ENCODE measurements at places on chromosomes 5 and 9.

DNA sequence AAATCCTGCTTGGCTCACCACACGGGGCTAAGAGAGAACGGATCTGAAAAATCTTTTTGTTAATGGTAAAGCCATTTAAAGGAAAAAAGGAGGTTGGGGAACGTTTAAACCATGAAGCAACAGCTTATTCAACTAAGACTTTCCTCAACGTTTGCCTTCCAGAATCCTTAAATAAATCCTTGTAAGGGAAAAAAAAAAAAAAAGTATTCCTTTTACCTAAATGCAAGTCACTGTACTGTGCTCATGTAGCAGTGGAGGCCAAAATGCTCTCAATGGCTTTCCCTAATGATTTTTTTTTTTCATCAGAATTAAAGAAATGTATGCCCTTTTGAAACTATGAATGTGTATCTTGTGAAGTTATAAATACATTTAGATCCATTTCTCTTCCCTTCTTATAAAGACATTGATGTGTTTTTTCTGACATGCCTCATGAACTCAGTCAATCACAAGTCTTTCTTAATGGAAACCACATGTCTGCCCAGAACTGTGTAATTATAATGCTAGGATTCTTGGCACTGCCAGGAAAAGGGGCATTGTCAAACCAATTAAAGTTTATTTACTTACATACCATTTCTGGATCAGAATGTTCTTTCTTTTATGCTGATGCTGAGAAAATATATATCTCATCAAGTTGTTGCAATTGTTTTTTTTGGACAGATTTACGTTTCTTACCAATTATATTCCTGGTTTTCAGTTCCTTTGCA, 107.5 kb downstream of the EBF1 start:
- no peaks in the 10 kb centered on the region for H3K36me3 ChIP-seq
- peaks cover 54% of the 10 kb centered on the region for H3K4me1 ChIP-seq
- no peak for DNase-seq
- no peaks in the 10 kb centered on the region for H3K27me3 ChIP-seq

GRCh38 chr5:1208743-1209488, 7.5 kb downstream of the SLC6A19 start:
- no peaks in the 10 kb centered on the region for H3K36me3 ChIP-seq
- no peak overlapping the region for H3K4me3 ChIP-seq
- peaks cover 48% of the 10 kb centered on the region for H3K27me3 ChIP-seq
- no peaks in the 10 kb centered on the region for H3K4me1 ChIP-seq
- H3K27ac ChIP-seq = no peak overlapping the region

GRCh38 chr5:59065554-59065953, 482.7 kb downstream of the RAB3C start:
- no peaks in the 10 kb centered on the region for H3K36me3 ChIP-seq
- H3K4me1 ChIP-seq = no peaks in the 10 kb centered on the region
- H3K4me3 ChIP-seq = no peak overlapping the region
- DNase-seq = no peak
- no peaks in the 10 kb centered on the region for H3K27me3 ChIP-seq
- no peak overlapping the region for H3K27ac ChIP-seq

DNA sequence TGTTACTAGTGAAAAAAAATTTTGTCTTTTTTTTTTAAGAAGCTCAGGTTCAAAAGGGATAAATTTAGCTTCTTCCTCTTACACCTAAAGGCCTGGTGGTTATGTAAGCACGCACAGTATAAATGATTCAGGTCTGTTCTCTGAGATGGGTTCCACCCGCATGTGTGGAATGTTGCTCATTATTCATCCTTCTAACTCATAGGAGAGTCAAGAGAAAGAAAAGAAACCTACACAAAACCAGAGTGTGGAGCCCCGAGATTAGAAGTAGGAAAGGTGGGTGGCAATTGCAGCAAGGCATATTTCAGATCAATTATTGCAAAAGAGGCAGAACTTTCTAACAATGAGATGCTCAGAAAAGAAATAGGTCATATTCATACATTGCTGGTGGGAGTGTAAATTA, 13.5 kb downstream of the PLAC8L1 start:
- no peaks in the 10 kb centered on the region for H3K4me1 ChIP-seq
- DNase-seq = no peak
- no peaks in the 10 kb centered on the region for H3K27me3 ChIP-seq
- no peaks in the 10 kb centered on the region for H3K36me3 ChIP-seq

DNA sequence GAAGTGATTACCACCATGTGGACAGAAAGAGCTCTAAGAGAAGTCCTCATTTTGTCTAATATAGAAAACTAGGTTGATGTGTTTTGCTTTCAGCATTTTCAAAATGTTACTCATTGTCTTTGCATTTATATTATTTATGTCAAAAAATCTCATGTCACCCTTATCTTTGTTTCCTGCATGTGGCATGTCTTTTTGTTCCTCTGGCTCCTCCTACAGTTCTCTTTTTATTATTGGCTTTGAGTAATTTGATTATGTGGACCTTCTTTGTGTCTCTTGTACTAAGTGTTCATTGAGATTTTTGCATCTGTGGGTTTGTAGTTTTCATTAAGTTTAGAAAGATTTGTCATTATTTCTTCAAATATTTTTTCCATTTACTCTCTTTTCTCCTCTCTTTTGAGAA, 58.8 kb downstream of the GNG10 start:
- H3K4me3 ChIP-seq = no peak overlapping the region
- H3K27ac ChIP-seq = no peak overlapping the region
- no peaks in the 10 kb centered on the region for H3K36me3 ChIP-seq
- no peaks in the 10 kb centered on the region for H3K27me3 ChIP-seq

- no peaks in the 10 kb centered on the region for H3K27me3 ChIP-seq
- peaks cover 5% of the 10 kb centered on the region for H3K4me1 ChIP-seq
- no peak overlapping the region for H3K27ac ChIP-seq
- no peak overlapping the region for H3K4me3 ChIP-seq
- no peaks in the 10 kb centered on the region for H3K36me3 ChIP-seq
- DNase-seq = no peak
Observed at GRCh38 chr5:123755653-123756317, 243.8 kb downstream of the CSNK1G3 start.
